ENCODE measurements at places on chromosomes 5 and 9.

GRCh38 chr5:21581508-21581907, 1271.6 kb downstream of the CDH12 start:
- no peak for DNase-seq

DNA sequence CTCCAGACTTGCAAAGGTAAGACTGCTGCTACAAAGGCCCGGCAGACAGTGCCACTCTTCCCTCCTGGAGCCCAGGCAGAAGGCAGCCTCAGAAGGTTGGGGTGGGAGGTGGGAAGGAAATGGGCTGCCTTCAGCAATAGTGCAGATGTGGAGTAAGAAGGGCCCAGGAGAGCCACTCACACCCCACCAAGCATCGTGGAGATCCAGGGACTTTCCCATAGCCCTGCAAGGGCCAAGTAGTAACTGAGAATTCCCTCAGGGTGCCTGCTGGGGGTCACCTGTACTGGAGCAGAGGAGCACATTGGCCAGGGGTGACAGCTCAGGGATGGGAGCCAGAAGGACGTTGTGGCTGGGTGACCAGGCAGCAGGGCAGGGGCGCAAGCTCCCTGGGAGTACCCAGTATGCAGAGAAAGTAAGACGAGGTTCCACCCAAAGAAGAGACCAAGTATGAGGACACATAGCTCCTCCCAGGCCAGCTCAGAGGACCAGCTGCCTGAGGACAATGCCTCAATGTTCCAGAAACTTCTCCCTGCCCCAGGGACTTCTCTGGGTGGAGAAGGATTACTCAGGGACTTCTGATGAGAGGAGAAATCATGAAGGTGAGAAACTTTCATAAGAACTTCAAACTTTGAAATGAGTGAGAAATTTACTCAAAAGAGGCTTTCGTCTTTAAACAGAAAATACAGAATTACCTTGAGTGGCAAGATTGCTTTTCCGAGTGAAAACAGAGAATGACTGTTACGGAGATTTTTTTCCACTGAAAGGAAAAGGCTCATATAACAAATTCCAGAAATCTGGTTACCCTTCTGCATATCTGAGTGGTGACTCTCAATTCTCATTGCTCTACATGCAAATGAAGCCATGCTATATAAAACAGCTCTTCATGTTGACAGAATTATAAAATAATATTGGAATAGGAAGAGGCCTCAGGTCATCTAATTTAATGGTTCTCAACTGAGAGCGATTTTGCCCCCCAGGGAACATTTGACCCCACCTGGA, 87.9 kb upstream of the TRIO start:
- no peak for DNase-seq

GRCh38 chr9:74573640-74574191, 76.6 kb downstream of the RORB start:
- DNase-seq, result no peak

GRCh38 chr9:89886281-89886700, 281.5 kb downstream of the GADD45G start:
- no peak for DNase-seq

DNA sequence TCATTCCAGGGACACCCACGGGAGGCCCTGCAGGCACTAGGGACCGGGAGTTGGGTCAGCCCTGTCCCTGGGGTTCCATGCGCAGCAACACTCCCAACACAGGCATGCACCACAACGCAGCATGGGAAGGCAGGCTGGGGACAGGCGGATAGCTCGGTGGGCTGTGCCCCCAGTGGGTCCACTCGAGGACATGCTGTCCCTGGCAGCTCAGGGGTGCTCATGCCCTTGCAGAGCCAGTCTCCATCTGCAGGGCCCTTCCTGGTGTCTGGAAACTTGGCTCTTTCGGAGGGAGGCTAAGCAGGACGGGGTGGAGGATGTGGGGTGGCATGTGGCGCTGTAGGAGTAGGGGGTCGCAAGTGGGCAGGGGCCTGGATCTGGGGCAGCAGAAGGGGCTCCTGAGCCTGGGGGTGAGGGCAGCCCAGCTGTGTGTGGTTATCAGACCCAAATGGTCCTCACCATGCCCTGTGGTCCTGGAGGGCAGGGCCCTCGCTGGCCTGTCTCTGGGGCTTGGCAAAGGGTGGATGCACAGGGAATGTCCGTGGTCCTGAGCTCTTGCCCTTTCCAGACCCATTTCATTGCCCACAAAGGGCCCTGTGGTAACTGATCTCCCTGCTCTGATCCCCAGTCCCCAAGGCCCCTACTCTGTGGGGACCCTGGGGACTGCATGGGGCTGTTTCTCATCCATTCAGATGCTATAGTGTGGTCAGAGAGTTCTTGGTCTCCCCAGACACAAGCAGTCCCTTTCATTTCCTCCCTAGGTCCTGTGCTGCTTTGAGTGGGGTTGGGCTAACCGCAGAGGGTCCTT, 90.3 kb upstream of the PHYKPL start:
- no peak for DNase-seq

GRCh38 chr5:108505608-108506007, 123.7 kb upstream of the FBXL17 start:
- no peak for DNase-seq

DNA sequence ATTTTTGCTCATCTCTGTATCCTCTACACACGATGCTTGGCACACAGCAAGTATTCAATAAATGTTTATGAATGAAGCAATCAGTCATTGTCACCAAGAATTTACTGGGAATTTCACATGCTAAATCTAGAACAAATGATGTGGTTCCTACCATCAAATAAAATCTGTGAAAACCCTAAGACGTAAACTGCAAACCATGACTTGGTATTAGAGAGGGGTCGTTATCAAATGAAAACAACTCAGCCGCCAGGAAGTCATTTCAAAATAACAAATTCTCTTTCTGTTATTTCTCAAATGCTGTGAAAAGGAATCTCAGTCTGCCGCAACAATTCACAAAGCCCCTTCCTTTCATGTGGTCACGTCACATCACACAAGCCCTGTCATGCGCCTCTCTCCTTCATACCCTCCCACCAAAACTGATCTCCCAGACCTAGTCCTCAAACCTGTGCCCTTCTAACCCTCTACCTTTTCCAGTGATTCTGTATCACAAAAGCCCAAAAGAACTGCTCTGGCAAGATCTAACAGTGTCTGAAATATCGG, 173.6 kb downstream of the DEPDC1B start:
- no peak for DNase-seq

GRCh38 chr5:174217527-174217926, 172.0 kb downstream of the NSG2 start:
- DNase-seq, result no peak

GRCh38 chr5:66164044-66164790, 20.1 kb downstream of the SREK1 start:
- no peak for DNase-seq

GRCh38 chr5:77669677-77670076, 31.2 kb upstream of the OTP start:
- no peak for DNase-seq

- no peak for DNase-seq
Measured at GRCh38 chr5:122121479-122122465, 7.6 kb upstream of the ZNF474 start.

DNA sequence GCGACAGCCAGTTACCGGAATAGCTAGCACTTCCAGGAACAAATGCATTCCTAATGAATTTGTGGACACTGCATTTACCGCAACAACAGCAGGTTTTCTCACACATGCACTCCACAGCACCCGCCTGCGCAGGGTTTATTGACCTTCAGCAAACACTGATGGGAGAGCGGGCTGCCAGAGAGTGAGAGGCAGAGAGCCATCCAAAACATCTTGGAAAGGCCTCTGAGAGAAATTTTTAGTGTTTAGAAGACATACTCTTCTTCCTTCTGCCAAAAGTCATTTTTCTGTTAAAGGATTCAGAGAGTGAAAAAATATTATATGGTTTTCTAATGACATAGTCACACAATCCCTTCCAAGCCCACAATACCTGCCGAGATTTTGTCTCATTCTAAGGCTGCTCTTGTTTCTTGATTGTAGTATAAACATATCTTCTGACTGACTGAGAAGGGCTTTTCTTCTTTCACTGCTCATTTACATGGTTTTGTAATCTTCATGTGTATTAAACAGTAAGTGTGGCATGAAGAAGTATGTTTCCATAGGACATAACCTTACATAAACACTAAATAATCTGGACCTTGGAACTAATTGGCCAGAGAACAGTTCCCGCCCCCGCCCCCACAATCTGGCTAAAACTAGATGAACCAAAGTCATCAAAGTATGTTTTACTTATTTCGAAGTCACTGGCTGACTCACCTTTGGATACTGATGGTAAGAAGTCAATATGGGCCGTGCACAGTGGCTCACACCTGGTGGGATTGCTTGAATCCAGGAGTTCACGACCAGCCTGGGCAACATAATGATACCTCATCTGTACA, 432.5 kb upstream of the MEF2C start:
- DNase-seq, result no peak

DNA sequence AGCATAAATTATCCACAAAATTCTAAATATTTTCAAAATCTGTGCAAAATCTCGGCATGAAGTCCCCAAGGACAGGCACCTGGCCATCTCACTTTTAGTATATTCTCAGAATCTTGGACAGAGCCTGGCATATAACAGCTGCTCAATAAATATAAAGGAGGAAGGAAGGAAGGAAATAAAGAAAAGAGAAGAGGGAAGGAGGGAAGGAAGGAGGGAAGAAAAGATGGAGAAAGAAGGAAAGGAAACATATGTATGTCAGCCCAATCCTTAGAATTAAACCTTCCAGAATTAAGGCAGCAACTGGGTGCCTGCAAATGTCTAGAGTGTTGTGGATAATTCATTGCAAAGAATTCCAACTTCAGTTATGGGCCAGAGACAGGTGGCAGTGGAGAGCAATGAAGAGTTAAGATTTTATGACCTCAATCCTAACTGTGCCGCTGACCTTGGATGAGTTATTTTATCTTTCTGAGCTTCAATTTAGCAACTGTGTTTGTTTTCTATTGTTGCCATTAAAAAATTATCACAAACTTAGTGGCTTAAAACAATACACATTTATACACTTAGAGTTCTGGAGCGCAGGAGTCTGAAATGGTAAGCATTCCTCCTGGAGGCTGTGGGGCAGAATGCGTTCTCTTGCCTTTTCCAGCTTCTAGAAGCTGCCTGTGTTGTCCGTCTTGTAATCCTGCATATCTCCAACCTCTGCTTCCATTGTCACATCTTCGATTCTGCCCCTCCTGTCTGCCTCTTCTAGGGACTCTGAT, 200.9 kb upstream of the MSX2 start:
- no peak for DNase-seq

DNA sequence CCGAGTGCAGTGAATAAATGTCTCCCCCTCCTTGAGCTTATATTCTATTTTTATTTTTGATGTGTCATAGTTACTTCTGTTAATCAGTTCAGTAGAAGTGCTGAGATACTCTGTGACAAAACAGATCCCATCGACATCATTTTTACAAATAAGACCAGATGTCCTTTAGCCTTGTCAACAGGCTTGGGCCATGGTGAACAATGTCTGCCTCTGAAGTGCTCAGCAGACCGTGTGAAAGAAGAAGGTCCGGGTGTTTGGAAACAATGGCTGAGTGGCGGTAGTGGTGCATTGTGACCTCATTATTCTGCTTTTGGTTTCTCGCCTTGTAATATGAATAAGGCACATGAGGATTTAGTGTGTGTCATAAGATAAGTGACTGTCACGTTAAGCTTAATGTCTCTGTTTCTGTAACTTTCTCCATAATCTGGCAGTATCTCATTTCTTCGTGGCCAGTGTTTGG, 71.2 kb downstream of the SYK start:
- no peak for DNase-seq

DNA sequence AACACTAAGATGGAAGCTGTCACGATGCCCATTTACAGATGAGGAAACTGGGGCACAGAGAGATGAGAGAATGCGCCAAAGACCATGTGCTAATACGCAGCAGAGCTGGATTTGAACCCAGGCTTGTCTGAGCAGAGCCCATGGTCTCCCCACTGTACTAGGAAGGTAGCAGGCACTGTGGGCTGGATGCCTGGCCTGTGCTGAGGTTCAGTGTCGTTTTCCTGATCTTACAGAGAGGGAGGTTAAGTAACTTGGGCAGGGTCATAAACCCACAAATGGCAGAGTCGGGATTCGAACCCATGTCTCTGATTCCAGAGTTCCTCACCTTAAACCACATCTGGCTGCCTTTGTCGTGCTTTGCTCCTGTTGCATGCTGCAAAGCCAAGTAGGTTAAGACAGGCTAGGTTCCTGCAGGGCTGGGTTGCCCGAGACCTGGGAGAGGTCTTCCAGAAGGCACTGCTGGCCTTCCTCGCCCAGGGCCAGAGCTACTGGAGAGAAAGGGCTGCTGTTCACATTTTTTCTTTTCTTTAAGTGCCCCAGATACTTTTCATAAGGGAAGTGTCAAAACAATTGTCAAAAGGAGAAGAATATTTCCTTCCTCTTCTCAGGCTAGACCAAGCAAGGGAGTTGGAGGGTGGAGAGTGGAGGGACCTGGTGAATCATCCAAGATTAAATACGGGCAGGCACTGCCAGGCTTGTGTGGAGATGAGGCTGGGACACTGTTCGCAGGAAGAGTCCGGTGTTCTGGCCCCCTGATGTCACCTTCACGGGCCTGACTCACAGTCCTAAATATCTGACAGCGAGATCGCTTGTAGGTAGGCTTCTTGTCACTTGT, 3.2 kb downstream of the NEK6 start:
- DNase-seq, result no peak

DNA sequence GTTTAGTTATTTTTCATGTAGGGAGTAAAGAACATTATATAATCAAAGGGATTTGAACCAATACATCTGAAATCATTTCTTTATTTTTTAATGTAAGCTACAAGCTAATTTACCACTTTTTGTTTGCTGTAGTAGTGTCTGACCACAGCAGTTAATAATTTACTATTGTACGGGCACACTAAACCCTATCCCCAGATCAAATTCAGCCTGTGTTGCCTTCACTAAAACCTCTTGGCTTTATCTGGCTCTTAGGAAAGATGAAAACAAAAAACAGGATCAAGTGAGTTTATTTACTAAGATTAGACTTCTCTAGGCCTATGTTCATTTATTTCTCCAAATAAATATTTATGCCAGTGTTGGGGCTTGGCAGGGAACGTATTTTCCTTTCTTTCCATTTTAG, 384.1 kb downstream of the EBF1 start:
- DNase-seq, result no peak

DNA sequence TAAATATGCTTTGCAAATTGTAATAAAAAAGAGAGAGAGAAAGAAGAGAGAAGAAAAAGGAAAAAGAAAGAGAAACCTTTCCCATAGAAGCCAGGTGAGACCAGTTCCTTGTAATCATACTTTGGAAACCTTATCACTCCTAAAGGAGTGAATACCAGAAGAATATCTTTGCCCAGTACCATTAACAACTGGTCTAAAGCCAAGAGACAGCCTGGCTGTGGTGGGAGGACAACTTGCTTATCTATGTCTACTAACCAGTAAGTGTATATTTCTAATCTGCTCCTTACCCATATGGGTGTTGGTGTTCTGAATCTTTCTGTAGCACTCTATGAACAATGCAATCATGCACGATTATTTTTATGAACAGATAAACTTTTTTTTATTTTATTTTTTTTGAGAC, 10.5 kb upstream of the TXN start:
- DNase-seq, result no peak

DNA sequence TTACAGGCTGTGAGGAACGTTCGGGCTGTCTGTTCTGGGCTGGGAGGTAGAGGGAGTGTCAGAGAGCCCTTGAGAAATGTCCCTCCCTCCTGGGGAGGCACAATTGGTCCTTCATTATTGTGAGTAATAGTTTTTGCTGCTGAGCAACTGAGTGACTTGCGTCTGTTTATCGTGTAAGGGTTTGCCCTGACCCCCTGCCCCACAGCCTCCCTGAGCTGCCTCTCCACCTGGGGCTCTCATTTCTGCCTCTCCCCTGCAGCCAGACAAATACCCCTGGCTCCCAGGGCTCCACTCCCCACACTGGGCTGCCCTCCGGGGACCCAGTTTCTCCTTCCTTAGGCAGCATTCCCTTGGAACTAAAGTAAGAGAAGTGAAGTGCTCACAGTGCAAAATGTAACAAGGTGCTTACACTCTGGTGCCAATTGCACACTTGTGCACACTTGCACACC, 174.9 kb upstream of the MVB12B start:
- DNase-seq, result no peak

All from stimulated activated CD4-positive, alpha-beta T cell treated with anti-CD3 and anti-CD28 coated beads, Interleukin-1b, Interleukin-23, amount 100 ng/mL, for 1 hour (primary cell).